ENCODE measurements at places on chromosomes 11 and 22. TPM values are rescaled to one million over a fixed set of nuclear protein-coding genes. Genes with fewer than 3 reads are reported as not detected.

- DNase-seq = no peak
Observed at GRCh38 chr22:41561335-41561734, 525 bp downstream of the CSDC2 start.

- no peak for DNase-seq
Observed at GRCh38 chr11:71995726-71996291, 2.9 kb upstream of the IL18BP start.

GRCh38 chr11:120611581-120611980 is 100.0 kb downstream of the GRIK4 start:
- DNase-seq = no peak

DNA sequence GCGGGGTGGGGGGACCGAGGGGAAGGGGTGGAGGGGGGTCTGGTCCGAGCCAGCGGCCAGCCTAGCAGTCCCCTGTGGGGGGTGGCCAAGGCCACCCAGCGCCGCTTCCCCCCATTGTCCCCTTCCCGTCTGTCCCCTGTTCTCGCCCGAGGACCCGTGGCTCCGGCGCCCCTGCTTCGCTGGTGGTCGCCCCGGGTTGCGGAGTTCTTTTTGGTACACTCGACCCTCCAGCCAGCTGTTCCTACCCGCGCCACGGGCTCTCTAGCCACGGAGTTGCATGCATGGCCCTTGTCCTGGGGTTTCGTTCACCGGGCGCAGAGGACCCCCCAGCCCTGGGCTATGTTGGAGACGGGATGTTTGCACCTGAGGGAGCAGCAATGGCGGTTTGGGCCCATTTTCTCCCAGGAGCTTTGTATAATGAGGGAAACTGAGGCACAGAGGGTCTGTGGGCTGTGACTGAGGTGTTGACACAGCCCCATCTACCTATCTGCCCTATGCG is 489 bp downstream of the RNF214 start:
- no peak for DNase-seq

DNA sequence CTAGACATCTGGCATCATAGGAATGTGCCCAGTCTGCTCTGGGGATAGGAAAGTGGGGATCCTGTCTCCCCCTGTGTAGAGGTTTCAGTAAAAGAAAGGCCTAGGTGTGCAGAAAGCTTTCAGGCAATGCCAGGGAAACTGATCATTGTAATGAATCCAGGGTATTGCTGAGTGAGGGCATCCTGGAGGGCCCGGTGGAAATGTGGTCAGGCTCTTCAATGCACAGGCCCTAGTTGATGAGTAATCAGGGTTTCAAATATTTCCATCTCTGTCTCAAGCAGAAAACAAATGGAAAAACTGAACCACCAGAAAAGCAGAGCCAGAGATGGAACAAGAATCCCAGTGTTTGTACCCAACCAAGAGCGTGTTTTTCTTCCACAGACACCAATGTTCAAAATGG is 2.0 kb downstream of the CD3E start:
- DNase-seq = no peak

- peak; percentile 83 for DNase-seq
Observed at GRCh38 chr11:45803971-45804760, 783 bp upstream of the SLC35C1 start.

DNA sequence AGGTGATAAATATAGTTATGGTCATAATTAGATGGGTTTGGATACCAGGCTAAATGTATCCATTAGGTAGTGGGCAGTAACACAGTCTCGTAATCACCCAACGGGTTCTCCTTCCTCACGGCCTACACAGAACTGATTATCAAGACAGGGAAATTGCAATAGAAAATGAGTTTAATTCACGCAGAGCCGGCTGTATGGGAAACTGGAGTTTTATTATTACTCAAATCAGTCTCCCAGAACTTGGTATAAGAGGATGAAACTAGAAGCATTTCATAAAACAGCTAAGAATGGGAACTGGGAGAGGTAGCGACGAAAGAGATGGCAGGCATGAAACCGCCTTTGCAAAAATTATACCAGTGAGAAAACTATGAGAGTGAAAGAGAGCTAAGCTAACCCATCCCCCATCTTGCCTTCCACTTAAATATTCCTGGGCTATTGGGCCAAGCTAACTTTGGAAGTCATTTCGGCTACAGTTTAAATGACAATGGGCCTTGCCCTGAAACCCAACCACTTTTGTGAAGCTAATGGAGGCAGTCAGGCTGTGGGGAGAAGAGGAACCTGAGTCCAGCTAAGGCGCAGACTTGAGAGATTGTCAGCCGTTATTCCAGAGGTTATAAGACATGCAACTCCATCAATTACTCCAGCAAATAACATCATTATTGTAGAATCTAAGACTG is 29.6 kb downstream of the CTSC start:
- DNase-seq = no peak

- DNase-seq = no peak
Observed at GRCh38 chr11:22681281-22681812, 14.9 kb downstream of the GAS2 start.

GRCh38 chr11:2531987-2532703 is 87.3 kb downstream of the KCNQ1 start:
- DNase-seq = no peak

GRCh38 chr11:124085997-124086846 is 29.0 kb upstream of the VWA5A start:
- no peak for DNase-seq

- no peak for DNase-seq
Observed at GRCh38 chr11:115518983-115519628, 14.9 kb upstream of the CADM1 start.

GRCh38 chr11:1834062-1834610 is 654 bp upstream of the SYT8 start:
- DNase-seq = no peak

DNA sequence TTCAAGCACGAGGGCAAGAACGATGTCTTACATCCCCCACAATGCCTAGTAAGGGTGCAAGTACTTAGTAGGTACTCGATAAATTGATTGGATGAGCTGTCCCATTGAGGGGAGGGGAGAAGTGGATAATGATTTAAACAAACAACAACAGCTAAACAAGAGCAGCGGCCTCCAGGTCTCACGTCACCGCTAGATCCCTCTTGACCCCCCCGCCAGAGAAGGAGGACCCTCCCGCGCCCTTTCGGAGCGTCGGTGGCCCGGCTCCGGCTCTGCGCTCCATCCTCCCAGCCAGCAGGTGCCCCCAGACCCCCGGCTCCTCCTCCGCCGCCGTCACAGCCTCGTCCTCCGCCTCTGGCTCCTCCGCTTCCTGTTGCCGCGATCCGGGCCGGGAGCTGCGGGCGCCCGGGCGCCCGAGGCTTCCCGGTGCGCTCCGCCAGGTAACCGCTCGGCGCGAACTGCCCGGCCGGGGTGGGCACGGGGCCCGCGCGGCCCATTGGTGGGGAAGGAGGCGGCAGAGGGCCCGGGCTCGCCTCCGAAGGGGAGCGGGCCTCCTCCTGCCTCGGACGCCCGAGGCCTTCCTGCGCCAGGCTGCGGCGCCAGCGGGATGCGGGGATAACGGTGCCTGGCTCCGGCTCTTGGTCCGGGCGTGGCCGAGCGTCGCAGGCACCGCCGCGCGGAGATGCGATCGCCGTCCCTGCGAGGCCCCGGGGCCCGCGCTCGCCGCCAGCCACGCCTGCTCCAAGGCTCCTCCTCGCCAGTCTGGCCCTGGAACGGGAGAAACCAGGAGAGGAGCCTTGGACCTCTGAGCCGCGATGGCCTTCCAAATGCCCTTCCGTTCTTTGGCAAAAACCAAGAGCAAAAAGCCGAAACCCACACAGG is at the start of gene TLCD5:
TSS of gene TLCD5 (plus strand) at position 368 of the 879 bp plus-strand sequence. CDS start 2,143 bp downstream, outside the sequence.
- DNase-seq = peak; percentile 83

DNA sequence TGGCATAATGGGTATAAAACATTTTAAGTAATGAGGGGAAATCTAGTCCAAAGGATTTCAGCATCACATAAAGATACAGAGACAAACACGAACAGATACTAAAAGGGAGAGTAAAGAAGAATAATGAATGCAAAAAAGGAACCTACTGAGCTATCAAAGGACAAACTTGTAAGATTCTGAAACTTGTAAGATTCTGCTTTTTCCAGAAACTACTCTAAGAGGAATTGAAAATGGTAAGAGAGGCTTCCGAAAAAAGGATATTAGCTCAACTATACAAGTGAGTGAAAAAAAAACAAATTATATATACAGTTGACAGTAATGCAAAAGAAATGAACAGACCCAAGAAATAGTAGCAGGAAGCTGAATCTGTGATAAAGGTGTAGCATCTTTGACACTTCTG is 37.7 kb downstream of the POLD3 start:
- no peak for DNase-seq

DNA sequence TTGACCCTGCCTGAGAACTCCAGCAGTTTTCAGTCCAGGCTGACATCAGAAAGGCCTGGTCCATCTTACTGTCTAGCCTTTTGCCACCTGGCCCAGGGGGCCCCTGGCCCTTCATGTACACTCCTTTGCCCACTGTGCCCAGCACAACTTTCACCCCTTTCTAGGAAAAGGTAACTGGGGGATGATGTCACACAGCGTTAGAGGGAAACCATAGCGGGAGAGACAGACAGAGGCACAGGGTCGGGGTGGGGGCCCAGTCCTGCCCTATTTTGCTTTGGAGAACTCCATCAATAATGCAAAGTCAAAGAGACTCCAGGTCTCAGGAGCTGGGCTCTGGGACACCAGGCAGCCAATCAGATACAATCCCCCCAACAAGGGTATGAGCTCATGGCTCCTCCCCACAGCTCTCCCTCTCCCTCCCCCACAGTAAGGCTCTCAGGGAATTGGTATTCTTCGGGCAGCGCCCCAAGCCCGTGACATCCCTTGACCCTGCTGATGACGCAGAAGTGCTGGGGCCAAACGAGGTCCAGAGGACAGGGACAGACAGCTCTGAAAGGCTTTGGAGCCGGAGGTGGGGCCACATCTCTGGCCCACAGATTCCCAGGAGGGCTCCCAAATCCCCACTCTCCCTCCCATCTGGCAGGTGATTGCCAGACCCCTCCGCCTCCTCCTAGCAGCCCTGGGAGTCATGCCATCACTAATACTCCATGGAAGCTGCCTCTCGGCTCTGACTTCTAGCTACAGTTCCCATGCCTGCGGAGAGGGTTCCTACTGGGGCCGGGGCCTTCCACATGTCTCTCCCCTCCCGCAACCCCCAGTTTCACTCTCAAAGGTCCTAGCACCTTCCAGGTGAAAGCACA is 5.9 kb downstream of the USP2 start:
- DNase-seq = peak; percentile 93

GRCh38 chr11:63862923-63863322 is 24.0 kb downstream of the MARK2 start:
- no peak for DNase-seq

DNA sequence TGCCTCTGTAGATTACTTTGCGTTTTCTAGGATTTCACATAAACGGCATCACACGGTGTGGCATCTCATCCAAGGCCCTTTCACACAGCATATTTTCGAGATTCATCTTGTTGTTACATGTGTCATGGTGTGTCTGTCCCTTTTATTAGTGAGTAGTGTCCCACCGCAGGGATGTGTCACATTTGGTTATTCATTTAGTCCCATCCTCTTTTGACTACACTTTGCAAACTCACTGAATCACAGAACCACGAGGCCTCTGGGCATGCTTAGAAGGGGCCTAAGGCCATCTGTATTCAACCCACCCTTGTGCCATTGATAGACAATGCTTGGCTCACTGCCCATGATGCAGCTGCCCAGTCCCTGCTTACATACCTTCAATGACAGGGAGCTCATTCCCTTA is 4.2 kb upstream of the RAC2 start:
- no peak for DNase-seq

DNA sequence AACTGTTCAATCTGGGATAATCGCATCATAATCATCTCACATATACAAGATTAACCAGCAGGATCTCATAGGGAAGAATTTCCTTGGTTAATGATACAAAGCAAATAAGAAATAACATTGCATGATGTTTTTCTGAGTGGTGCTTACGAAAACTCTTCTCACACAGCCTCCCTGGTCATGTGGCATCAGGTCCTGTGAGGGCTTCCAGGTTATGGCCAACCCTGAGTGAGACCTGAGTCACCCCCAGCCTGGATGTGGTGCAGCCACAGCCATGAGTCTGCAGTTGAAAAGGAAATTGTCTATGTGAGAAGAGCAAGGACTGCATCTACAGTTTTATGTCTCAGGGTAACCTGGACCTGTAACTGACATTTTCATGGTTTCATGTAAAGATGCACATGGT is 90.5 kb upstream of the XKR3 start:
- no peak for DNase-seq

DNA sequence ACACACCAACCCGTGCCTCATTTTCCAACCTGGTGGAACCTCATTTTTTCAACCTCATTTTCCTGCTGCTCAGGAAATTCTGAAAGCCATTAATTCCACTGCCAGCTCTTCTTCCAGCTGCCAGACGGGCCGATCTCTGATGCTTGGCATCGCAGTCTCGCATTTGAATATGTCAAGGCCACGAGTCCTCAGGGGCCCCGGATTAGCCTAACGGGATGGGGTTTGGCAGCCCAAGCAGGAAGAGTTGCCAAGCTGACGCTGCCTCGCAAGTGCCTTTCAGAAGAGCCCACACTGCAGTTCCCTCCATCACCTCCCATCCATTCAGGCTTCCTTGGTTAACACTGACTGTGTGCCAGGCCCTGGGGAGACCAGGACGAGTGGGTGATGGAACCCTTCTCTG is 8.7 kb downstream of the RASD2 start:
- peak; percentile 85 for DNase-seq

- no peak for DNase-seq
Observed at GRCh38 chr11:18934195-18934814, 4.9 kb downstream of the MRGPRX1 start.

- peak; percentile 56 for DNase-seq
Observed at GRCh38 chr22:20015971-20016733, 471 bp downstream of the ARVCF start.

DNA sequence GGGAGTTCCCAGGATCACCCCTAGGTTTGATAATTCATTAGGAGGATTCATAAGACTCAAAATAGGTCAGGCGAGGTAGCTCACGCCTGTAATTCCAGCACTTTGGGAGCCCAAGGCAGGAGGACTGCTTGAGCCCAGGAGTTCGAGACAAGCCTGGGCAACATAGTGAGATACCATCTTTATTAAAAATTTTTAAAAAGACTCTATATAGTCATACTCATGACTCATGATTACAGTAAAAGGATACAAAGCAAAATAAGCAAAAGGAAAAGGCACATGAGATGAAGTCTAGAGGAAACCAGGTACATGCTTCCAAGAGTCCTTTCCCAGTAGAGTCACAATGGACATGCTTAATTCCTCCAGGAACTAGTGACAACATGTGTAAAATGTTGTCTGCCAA is 13.9 kb upstream of the PTS start:
- no peak for DNase-seq

GRCh38 chr11:126607374-126607773 is 251.9 kb downstream of the ST3GAL4 start:
- DNase-seq = no peak

- no peak for DNase-seq
Observed at GRCh38 chr11:58999291-58999680, 60.0 kb downstream of the GLYATL1 start.

- DNase-seq = no peak
Observed at GRCh38 chr11:116510886-116511650, 261.7 kb downstream of the BUD13 start.

The C11orf86 gene
- 2.6 TPM for total RNA-seq

The SUSD2 gene
- 3.7 TPM for total RNA-seq

The SLC22A8 gene
- total RNA-seq = not detected

The LMNTD2 gene
- 1.4 TPM for total RNA-seq

The LARGE2 gene
- 1.4 TPM for total RNA-seq

The C22orf31 gene
- total RNA-seq = 0.75 TPM

The ADORA2A gene
- 5.0 TPM for total RNA-seq

The SYCE3 gene
- not detected for total RNA-seq

The MAP6 gene
- 2.1 TPM for total RNA-seq

The SEC14L3 gene
- not detected for total RNA-seq

The ZC3H12C gene
- 14.3 TPM for total RNA-seq

The SHISA8 gene
- not detected for total RNA-seq

The FAM227A gene
- 7.4 TPM for total RNA-seq

The IRAG1 gene
- 89.5 TPM for total RNA-seq

The SAA2 gene
- 1.2 TPM for total RNA-seq

Data from ovary (tissue), 10 donors.